ENCODE measurements at places on chromosomes 4 and X.

DNA sequence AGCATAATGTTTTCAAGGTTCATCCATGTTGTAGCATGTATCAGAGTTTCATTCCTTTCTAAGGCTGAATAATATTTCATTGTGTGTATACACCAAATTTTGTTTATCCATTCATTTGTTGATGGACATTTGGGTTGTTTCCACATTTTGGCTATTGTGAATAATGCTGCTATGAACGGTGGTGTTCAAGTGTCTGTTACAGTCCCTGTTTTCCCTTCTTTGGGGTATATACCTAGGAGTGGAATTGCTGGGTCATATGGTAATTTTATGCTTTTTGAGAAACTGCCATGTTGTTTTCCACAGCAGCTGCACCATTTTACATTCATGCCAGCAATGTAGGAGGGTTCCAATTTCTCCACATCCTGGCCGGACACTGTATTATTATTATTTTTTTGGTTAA is 3.4 kb upstream of the USP9X start:
- no peak for DNase-seq

- DNase-seq: no peak
These were observed 445.5 kb downstream of the ZIC3 start for GRCh38 chrX:138011468-138011867.

- DNase-seq: no peak
These were observed 65.6 kb downstream of the CDKL5 start for GRCh38 chrX:18490806-18491555.

- no peak for DNase-seq
These were observed 170.7 kb downstream of the SLIT2 start for GRCh38 chr4:20422398-20422797.

DNA sequence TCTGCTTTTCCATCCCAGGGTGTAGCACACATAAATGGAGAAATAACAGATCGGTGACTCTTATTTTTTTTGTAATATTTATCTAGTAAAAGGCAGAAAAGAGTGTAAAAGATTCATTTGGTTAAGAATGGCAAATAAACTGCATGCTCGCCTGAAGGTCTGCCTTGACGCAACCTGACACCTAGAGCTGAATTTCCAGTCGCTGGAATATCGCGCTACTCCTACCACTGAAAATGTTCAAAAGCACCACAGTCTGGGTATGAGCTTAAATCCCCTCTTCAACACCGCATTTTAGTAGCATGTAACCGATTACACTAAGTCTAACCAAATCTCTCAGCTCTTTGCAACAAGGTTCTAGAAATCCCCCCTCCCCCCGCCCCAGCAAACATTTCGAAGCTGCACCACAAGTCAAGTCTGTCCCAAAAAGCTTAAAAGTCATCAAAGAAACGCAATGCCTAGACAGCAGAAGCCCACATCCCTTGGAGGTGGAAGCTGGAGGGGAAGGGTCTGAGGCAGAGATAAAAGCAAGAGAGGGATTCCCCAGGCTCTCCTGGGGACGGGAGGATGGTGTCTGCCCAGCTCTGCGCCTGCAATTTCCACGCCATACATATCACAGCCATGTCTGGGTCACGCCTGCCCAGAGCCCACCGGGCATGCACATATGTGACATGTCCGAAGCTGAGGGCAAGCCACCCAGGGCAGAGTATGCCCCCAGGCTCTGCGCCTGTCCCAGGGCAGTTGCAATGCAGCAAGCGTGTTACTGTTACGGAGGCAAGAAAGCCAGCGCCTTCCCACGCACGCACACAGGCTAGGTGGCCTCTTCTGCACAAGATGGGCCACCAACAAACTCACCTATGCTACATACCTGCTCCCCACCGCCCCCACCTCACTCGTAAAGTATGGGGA is 1.4 kb downstream of the FGF13 start:
- DNase-seq: no peak

GRCh38 chr4:132437117-132437516 is 712.0 kb upstream of the PCDH10 start:
- no peak for DNase-seq

DNA sequence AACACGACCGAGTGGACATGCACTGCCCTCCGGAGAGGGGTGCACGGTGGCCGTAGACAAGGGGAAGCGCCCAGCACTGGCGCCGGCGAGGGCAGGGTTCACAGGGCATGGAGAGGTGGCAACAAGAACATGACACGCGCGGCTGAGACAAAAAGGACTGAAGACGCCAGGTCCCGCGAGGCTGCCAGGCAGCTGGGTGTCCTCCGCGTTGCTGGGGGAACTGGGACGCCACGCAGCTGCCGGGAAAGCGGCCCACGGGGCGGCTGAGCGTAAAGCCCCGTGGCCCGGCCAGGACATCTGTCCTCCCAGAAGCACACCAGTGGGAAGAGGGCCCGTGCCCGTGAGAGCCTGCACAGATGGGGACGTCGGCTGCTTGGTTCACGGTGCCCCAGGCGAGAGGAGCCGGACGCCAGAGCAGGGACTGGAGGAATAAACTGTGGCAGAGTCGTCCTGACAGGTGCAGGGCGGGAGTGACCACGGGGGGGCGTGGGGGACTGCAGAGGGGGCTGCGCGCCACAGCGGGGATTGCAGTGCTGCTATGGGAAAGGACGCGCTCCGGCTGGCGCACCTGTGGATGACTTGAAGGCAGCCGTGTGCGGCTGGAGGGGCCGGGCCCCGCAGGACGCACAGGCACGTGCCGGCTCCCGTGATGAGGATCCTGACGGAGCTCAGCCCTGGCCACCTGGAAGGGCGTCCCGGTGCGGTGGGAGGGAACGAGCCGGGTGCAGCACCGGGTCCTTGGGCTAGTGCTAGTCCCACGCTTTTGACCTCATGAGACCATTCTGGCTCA is 32.1 kb upstream of the GTPBP6 start:
- DNase-seq: no peak

GRCh38 chr4:137032222-137032621 is 500.1 kb downstream of the PCDH18 start:
- DNase-seq: no peak

- DNase-seq: no peak
These were observed 32.8 kb downstream of the PASD1 start for GRCh38 chrX:151596282-151596681.

DNA sequence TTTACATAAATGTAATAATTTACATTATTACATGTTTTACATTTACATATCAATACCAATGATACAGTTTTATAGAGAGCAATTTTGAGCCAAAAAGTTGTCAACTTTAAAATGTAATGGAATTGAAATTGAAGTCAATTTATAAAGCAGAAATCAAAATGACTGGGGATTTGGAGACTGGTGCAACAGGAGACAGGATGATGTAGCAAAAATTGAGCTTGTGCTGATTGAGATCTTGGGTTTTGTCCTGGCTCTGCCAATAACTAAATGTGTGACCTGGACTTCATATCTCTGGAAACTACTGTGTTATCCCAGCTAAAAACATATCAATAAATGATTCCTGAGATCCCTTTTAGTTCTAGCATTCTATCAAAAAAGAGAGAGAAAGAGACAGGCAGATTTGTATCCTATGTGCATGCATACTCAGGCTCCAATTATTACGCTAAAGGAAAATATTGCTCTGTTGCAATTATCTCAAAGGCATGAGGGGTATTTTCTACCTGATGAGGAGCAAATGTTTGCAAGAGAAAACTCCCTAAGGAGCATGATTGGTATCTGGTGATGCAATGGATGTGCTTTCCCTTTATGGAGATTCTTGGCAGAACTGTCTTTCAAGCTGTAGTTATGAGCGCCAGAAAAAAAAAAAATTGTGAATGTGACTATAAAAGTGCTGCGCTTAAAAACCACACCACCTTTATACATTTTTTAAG is 14.7 kb downstream of the EXOC1L start:
- DNase-seq: no peak

DNA sequence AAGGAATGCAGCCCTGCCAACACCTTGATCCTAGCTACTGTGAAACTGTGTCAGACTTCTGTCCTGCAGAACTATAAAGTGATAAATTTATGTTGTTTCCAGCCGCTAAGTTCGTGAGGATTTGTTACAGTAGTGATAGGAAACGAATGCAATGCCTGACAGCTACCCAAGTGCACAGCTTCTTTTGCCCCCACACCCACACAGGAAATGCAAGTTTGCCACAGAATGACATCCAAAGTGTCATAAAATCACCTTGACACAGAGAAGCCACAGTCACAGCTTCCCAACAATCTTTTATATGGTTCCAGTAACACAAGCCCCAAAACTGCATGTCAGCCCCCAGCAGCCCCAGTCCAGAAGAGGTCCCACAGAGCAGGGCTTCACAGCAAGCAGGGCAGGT is 216.9 kb upstream of the S100G start:
- DNase-seq: no peak

GRCh38 chrX:150348365-150348764 is 14.8 kb upstream of the MAMLD1 start:
- no peak for DNase-seq

- DNase-seq: no peak
These were observed 671 bp downstream of the HPF1 start for GRCh38 chr4:169756971-169757574.

- no peak for DNase-seq
These were observed 741.8 kb upstream of the INTU start for GRCh38 chr4:126890994-126891393.

DNA sequence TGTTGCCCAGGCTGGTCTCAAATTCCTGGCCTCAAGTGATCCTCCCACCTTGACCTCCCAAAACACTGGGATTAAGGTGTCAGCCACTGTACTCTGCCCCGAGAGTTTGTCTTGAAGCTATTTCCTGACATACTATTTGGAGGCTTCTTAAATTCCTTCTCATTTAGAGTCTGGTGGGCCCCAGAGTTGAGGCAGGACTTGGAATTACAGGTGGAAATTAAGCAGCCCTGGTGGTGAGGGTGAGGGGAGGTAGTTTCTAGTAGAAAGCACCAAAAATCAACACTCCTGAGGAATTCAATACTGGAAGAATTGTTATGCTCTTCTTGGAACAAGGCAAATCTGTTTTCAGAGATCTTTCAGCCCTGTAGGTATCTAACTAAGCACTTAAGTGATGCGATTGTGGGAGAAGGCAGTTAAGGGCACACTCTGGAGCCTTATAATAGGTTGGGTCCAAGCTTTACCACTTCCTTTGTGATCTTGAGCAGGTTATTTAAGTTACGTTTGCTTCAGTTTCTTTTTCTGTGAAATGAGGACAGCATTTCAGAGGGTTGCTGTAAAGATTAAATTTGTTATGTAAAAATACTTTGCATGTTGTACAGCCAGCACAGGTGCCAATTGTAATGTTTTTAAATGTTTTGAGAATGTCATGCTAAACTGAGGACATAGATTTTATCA is 200.7 kb downstream of the SOWAHB start:
- DNase-seq: no peak

DNA sequence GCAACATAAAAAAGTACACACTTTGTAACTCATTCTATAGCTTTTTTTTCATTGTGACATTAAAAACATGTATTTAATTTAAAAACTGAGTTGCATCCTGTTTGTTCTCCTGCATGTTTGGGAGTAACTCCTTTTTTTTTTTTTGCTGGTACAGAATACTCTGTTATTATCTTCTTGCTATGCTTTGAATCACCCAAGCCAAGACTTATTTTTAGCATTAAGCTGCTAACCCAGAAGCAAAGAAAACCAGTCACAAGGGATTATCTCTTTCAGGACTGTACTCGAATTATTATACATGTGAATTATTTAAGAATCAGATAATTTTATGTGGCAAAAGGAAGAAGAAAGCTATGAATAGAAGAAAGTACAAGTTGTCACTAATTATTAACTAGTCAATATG is 194.9 kb downstream of the ADAMTS3 start:
- no peak for DNase-seq

DNA sequence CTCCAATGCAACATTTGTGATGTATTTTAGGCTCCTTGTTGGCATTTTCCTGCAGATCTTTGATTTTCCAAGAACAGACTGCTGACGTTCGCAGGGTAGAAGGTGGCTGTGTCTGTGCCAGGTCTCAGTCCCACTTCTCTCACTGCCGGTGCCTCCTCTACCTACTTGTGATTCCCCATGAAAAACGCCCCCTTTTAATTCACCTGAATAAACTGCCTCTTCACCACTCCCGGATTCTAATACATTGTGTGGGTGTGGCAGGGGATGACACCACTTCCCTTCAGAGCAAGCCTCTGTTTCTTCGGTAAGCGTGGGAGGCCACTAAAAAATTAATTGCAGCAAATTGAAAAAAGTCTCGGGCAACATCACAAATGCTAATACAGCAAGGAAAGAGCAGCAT is 96.1 kb upstream of the FAM9B start:
- no peak for DNase-seq

GRCh38 chr4:11070813-11071212 is 357.9 kb downstream of the HS3ST1 start:
- no peak for DNase-seq

DNA sequence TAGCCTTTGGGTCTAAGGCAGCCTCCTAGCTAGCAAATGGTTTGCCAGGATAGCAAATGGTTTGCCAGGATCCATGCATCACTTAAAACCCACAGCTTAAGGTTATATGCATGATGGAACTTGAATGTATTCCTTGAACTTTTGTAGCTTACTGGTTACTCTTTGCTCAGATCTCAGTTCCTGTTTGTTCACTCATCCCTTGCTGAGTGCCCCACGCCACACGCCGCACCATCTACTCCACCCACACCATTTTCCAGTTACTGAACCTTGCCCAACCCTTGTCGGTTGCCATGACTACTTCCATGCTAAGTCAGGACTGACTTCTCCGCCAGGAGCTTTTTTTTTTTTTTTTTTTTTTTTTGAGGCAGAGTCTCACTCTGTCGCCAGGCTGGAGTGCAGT is 29.5 kb upstream of the XIAP start:
- DNase-seq: no peak

- DNase-seq: no peak
These were observed 18.2 kb upstream of the DDIT4L start for GRCh38 chr4:100208459-100208858.

DNA sequence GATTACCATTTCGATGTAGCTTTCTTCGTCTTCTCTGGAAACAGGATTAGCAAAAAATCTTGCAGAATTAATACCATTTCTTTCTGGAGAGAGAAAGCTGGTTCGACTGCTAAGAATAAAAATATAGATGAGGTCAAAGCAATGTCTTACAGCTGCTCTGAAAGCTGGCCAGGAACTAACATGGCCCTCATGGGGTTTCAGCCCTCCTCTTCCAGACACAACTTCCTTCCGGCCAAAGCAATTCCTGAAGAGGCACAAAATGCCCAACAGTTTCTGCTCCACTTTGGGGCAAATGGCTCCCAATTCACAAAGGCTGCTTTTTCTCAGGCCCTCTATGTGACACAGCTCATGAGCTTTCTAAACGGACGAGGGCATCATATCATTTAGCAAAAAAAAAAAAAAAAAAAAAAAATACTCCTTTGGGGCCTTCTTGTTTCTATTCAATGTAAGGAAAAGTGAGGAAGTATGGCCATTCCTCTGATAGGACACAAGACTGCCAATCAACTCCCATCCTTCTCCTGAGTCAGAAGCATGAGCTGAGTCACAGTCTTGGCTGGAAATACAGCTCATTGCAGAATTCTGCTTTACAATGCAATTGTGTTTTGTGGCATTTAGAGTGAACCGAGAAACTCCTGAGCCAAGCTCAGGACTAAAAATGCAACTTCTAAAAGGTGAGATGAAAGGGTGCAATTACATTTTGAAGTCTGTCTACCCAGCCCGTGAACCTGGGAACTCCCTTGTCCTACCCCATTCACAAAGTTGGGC is 42.7 kb upstream of the CTAG2 start:
- no peak for DNase-seq

GRCh38 chr4:155371432-155372043 is 5.2 kb downstream of the MAP9 start:
- DNase-seq: no peak

All from stimulated activated CD4-positive, alpha-beta T cell treated with anti-CD3 and anti-CD28 coated beads, Interleukin-1b, Interleukin-23, amount 100 ng/mL, for 1 hour (primary cell).